Gastroesophageal sphincter (tissue), 4 donors: ENCODE measurements at places on chromosomes 6 and 20.

DNA sequence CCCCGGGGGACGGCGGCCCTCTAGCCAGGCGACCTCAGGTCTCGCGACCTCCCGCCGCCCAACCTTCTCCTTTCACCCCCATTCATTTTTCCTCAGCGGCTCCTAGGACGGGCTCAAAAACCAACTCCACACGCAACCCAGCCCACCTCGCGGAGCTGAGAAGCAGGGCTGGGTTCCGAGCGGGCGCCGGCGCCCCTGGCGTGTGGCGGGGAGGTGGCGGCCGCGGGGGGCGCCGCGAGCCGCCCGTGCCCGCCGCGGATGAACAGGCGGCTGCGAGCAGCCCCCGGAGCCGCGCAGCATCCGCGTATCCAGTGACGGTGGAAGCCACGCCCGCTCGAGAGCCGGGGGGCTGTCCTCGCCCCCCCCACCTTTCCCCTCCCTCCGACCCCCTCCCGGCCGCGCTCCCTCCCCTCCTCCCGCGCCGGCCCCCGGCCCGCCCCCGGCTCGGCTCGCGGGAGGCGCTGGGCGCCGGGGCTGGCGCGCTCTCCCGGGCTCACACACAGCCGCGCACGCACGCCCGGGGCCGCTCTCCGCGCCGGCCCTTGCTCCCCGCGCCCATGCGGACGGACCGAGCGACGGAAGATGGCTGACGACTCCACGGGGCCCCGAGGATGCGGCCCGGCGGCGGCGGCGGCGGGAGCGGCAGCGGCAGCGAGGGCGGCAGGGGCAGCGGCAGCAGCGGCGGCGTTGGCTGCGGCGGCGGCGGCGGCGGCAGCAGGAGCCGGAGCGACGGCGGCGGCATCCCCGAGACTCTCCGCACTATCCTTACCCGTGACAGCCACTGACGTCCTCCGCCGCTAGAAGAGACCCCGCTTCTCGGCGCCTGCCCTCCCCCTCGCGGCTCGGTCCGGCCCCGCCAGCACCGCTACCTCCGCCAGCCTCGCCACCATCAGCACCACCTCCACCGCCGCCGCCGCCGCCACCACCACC lies at the start of gene SOBP:
SOBP (plus strand) TSS at position 482 of the 930 bp plus-strand sequence. CDS start 500 bp downstream, outside the sequence.
- peak; percentile 81 for ATAC-seq

- peak; percentile 84 for ATAC-seq
Measured at GRCh38 chr6:5084360-5084780, 771 bp upstream of the PPP1R3G start.

DNA sequence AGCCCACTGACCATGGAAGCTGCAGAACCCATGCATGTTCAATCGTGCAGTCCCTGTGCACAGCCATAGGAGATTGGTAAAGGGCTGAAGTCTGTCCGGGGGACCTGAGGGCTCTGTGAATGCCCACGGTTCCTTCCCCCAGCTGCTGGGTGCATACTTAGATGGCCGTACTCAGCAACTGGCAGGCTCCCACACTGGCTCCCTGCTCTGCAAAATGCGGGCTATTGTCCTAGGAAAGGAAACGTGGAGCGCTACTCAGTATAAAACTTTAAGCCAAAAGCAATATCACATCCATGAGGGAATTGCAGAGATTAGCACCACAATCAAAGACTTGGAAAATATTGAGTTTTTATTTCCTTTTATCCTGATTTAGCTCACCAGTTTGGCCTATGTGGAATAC lies 202.0 kb downstream of the WDR27 start:
- no peak for ATAC-seq

DNA sequence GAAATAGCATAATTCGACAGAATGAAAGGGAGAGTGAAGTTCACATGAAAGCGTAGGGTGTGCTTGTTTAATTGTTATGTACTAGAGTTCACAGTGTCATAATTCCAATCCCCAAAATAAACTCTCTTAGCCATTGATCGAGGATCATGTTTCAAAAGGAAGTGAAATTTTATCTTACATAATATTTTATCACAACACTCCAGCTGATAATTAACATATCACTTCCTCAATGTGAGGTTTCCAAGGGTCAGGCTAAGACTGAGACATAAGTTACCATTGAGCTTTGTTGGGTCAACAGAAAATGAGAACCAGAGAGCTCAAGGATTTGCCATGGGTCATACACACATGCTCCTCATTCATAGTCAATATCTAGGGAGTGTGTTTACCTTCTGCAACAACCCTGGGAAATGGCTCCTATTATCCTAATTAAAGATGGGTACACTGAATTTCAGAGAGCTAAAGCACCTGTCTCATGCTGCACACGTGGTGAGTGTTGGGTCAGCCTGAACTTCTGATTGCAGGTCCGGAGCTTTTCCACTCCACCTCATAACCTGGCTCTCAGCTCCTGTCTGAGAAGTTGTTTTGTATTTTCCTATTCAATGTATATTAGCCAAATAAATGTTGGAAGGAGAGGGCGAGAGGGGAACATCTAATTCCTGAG lies 3.0 kb downstream of the GSTA2 start:
- no peak for ATAC-seq

- no peak for ATAC-seq
Measured at GRCh38 chr6:52649536-52650160, 21.3 kb upstream of the TMEM14A start.

DNA sequence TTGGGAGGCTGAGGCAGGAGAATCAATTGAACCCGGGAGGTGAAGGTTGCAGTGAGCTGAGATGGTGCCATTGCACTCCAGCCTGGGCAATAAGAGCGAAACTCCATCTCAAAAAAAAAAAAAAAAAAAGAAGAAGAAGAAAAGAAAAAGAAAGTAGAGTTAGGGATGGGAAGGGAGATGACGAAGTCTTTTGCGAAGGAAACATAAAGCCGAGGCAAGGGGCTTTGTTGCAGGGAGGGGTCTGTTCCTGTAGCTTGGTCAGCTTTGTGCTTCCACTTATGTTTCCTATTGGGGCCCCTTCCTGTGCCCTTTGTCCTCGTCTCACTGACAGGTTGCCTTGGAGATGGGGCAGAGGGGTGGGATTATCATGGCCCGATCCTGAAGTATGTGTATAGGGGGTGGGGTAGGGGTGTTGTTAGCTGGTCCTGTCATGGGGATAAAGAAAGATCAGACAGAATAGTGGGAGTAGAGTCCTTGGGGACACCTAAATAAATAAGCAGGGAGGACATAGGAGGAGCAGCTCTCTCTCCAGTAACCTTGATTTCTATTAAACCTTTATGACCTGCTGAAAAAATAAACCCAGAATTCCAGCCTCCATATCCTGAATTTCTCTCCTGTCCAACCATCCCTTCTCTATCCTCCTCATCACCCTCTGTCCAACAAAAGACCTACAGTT lies 1.1 kb upstream of the CLIC1 start:
- no peak for ATAC-seq

DNA sequence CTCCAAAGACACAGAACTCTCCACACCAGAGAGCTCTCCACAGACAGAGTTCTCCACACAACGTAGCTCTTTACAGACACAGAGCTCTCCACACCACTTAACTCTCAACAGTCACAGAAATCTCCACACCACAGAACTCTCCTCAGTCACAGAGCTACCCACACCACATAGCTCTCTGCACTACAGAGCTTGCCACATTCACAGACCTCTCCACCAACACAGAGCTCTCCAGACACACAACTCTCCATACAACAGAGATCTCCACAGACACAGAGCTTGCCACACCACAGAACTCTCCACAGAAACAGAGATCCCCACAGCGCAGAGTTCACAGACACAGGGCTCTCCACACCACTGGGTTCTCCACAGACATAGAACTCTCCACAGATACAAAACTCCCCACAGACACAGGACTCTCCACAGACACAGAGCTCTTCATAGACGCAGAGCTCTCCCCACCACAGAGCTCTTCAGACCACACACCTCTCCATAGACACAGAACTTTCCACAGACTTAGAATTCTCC lies 52.5 kb downstream of the ERMARD start:
- ATAC-seq = no peak

DNA sequence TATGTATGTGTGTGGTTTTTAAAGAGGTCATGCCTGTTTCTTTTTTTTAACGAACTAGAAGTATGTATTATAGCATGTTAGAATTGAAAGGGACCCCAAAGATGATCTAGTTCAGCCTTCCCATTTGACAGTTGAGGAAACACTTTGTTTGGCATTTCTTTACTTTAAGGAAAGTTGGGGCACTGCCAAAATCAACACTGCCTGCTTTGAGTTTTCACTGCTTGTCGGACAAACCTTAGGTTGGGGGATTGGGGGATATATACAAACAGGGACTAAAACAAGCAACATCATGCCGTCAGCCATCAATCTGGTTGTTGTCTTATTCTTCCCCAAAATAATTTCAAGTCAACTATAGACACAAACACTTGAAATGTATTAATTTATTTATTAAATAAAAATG lies 14.1 kb upstream of the CALHM6 start:
- no peak for ATAC-seq

GRCh38 chr6:110283657-110284056 lies 74.5 kb downstream of the METTL24 start:
- ATAC-seq = no peak

DNA sequence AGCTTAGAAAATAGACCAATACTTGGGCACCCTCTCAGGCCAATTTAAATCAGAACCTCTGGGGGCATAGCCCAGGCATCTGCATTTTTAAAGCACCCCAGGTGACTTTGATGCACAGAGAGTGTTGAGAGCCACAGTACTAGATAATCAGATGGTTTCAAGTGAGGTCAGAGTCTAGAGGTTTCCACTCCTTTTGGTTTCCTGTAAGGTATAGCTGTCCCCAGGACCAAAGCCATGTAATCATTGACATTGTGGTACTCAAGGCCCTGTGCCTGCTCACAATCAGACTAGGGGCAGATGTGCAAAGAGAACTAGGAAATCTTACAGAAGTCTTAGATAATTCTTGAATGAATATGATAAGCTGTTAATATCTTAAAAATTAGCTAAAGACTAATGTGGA lies 9.1 kb downstream of the FILIP1 start:
- no peak for ATAC-seq

DNA sequence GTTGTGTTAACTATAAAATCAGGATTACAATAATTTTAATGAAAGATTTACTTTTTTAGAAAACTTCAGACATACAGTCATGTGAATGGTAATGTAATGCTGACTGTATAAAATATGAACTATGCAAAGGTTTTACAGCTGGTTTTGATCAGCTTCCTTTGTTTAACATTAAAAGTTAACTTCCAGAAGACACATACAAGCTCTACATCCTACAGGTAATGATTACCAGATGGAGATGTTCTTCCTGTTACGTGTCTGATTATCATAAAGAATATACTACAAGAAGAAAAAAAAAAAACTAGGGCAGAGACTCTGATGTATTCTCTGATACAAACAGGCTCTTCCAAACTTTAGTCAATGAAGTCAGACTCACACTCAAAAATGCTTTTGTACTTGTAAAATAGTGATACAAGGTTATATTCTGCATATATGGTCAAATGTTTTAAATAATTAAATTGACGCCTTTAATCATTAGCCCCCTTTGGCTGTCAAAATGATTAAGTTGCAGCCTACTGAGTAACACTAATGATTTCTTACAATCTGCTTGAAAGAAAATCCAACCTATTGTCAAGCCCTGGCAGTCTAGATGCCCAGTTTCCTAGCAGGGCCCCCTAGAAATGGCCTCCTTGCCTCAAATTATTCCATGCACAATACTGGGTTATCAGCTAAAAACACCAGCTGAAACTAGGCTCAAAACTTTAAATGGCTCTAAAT lies 251.8 kb upstream of the RUNX2 start:
- ATAC-seq = no peak

DNA sequence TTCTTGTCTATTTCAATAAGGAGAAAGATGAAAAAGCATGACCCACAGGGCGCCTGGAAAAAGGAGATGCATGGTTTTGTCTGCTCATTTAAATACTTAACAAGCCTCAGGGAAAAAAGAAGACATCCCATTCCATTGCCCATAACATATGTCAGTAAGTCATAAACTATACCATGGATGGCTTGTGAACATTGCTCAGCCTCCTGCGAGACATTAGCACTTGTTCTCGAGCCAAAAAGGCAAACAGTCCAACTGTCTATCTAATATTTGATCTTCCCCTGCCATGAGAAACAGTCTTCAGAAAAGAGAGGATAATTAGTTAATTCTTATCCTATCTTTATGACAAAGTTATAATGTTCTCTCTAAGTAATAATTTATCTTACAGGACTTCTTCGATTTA lies 527.4 kb downstream of the HACE1 start:
- no peak for ATAC-seq

GRCh38 chr6:111737065-111737521 lies 131.4 kb upstream of the TRAF3IP2 start:
- ATAC-seq = no peak

- ATAC-seq = no peak
Measured at GRCh38 chr6:61592238-61592637, 693.8 kb downstream of the KHDRBS2 start.

GRCh38 chr6:126803769-126804168 lies 314.7 kb upstream of the RSPO3 start:
- no peak for ATAC-seq

- ATAC-seq = no peak
Measured at GRCh38 chr6:114342086-114342825, 567 bp downstream of the HS3ST5 start.

GRCh38 chr6:16669227-16669626 lies 92.0 kb downstream of the ATXN1 start:
- no peak for ATAC-seq

GRCh38 chr6:123770247-123770949 lies 33.3 kb upstream of the NKAIN2 start:
- ATAC-seq = no peak

DNA sequence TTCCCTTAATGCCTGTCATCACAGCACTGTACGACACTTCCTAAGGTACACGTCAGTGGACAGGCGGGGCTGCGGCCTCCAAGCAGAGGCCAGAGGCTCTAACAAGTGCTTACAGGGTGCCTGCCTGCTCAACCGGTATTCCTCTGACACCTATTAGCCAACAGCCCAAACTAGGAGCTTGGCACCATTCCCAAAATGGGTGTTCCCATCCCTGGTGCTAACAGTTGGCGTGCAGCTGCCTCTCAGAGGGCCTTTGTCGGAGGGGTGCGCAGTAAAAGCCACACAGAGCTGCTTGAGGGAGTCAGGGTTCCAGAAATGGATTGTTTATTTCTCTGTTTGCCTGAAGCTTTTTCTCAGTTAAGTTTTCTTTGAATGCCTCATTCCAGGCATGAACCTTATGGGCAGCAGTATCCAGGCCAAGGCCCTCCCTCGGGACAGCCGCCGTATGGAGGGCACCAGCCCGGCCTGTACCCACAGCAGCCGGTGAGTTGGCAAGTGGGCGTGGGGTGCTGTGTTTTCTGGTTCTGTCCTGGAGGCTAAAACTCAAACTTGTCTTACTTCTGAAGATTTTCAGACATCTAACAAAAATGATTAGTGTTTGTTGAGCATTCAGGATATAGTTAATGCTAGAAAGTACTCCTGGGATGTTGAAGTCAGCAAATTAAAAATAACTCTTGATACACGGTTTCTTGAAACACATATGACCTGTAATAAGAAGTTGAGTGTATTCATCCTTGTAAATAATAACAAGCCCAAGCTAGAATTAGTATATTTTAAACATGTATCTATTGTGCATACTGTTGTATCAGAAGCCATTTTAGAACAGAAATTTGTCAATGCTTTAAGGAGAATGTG lies 124.7 kb downstream of the TMEM242 start:
- peak; percentile 91 for ATAC-seq

- no peak for ATAC-seq
Measured at GRCh38 chr6:4885341-4885933, 109.2 kb downstream of the CDYL start.
